Coronary artery (tissue), 2 donors: ENCODE measurements at places on chromosomes 5 and 9.

DNA sequence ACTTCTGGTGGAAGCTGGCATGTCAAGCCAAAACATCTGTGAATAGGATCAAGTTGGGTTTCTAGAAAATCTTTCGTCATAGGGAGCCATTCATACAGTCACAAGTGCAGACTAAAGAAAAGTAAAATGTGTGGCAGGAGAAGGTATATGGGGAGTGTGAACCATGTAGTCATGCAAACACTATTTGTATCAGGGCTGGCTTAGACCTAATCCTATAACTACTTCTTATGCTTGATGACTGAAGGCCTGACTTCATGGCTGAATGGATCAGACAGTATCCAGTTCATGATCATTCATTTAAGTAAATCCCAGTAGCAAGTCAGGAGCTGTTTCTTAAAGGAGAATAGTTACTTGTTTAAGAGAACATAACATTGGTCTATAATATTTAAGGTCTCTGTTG is 63.8 kb upstream of the DAPK1 start:
- no peak for DNase-seq

DNA sequence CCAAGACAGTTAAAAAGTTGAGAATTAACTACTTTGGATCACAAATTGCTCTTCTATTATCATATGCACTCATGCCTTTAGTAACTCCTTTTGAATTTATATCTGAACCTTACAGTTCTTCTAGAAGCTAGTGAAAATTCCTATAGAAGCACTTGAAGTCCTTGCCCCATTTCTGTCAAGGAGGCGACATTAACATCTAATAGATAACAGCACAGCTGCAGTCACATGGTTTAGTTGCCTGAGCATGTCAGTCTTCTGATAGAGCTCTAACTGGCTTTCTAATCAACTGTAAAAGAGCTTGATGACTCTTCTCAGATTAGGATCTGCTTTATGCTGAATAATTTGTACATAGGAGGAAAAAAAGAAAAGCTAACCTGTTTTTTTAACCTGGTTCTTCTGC is 9.0 kb downstream of the RFESD start:
- no peak for DNase-seq

DNA sequence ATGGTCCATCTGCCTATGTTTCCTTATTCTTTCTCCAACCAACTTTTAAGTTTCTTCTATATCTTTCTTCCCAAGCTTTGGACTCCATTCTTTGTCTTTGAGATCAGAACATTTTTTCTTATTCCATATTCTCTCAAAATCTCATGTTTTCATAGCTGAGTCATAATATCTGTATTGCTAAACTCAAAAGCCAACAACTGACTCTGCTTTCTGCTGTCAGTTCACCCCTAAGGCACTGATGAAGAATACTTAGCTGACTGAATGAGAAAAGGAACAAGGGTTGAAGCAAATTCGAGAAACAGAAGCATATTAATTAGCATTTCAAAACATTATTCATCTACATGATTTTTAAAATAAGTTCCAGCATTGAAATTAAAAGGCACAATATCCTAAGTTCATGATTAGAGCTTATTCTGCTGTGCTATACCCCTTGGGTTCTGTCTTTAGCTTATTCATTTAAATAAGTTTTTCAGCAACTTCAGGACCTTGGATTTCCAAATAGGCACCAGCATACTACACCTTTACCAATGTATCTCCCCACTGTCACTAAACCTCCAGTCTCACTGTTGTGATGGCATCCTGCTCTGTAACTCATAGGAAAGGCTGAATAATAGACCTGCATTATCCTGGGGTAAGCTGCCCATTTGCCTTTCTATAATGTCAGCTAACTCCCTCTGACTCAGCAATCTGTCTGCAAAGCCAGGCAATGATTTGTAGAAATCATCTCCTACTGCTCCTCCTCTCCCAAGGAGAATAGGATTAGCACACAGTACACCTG is 49.9 kb upstream of the C5orf46 start:
- no peak for DNase-seq

- no peak for DNase-seq
Measured at GRCh38 chr5:171492781-171493180, 73.3 kb downstream of the FGF18 start.

- no peak for DNase-seq
Measured at GRCh38 chr5:126497506-126497905, 74.3 kb downstream of the GRAMD2B start.

GRCh38 chr9:89427621-89428221 is 70.2 kb downstream of the SEMA4D start:
- DNase-seq = no peak
